ENCODE measurements at places on chromosomes 7 and 10.

GRCh38 chr10:90197766-90198165 is 496.4 kb downstream of the KIF20B start:
- no peak for DNase-seq

DNA sequence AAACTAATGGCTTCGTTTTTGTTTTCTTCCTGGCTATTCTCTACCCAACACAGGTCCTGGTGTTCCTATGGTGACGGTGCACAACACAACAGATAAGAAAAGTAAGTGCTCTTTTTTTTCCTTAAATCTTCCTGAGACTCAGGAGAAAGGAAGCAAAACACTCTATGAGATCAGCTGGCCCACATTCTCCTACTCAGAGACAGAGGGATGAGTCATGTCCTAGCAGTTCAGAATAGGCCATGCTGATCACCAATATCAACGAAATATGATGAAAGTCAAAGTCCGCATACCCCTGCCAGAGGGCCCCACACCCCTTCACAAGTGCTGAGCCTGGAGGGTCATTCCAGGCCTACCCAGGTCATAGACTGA is 149.2 kb downstream of the PAXIP1 start:
- DNase-seq: no peak

GRCh38 chr7:47473499-47474210 is 108.3 kb downstream of the TNS3 start:
- no peak for DNase-seq

- DNase-seq: no peak
Observed at GRCh38 chr10:49568235-49568634, 29.3 kb upstream of the ERCC6 start.

DNA sequence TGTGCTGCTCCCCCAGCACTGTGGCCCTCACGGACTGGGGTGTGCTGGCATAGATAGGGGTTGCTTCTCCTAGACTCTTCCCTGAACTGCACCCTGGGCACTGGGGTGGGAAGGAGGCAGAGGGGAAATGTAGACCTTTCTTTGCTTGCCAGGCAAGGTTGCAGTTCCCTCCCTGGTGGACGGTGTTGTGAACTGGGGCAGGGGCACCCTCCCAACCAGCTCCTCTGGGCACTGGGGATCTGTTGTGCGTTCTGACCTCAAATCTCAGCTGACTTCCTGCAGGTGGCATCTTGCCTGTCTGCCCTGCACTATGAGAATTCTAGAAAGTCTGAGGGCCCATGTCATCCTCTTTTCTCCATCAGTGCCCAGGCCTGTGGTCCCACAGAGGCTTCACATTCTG is 53.9 kb downstream of the ARHGAP22 start:
- no peak for DNase-seq

GRCh38 chr10:20858292-20859124 is 38.6 kb downstream of the NEBL start:
- DNase-seq: no peak

DNA sequence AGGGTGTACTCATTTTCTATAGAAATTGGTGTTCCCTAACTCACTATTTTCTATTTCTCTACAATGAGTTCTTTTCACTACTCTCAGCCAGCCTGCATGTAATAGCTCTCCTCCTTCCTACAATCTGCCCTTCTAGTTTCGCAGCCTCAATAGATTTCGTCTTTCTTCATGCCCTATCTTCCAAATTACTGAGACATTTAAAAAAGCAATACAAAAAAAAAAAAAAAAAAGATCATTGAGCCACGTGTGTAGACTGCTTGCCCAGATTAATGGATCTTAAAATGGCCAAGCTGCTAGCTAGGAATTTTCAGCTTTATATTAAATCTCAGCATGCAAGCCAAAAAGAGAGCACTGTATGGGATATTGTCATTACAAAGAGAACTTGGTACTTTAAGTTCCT is 55.5 kb downstream of the ZNF277 start:
- no peak for DNase-seq

DNA sequence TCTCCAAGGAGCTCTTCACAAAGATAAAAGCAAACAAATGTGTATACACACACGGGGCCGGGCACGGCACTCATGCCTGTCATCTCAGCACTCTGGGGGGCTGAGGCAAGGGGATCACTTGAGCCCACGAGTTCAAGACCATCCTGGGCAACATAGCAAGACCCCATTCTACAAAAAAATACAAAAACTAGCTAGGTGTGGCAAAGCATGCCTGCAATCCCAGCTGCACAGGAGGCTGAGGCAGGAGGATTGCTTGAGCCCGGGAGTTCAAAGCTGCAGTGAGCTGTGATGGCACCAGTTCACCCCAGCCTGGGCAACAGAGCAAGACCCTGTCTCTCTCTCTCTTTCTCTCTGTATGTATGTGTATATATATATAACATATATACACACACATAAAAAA is 22.3 kb downstream of the TTYH3 start:
- no peak for DNase-seq

DNA sequence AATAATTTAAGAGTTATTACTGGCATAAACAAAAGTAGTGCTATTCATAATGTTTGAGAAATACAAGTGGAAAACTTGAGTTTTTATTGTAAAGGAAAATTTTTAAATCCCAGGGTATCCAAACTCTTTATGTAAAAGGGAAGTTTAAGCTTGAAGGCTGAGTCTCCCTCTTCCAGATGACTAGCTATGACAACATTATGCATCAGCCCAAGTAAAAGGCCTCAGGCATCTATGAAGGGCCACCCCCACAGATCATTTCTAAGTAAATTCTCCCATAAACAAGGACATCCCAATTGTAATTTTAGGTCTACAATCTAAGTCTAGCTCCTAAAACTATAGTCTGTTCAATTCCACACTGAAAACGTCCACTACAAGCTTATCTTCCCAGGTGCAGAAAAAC is 166.2 kb upstream of the STEAP1 start:
- DNase-seq: no peak

GRCh38 chr7:7237201-7237977 is 55.0 kb downstream of the C1GALT1 start:
- DNase-seq: no peak

DNA sequence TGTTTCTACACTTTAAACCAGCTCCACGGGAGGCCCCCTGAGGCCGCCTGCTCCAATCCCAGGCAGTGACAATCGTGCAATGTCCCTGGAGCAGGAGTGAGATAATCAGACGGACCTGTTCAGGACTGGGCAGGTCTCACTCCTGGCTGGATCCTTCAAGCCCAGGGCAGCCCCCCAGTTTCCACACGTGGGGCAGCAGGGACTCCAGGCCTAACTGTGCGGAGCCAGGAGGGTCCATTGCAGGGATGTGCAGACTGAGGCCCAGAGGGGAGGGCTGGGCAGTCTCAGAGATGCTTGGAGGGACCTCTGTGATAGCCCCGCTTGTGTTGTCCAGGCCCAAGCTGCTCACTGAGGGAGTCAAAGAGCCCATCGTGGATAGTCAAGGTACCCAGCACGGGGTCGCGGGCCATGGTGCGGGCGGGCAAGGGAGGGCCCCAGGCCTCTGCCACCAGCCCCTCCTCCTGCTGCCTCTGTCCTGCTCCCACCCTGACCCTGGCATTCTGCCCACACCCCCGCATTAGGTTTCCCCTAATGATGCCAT is 110.5 kb upstream of the KCTD7 start:
- DNase-seq: no peak

GRCh38 chr10:76430061-76430645 is 998.7 kb downstream of the LRMDA start:
- DNase-seq: no peak

DNA sequence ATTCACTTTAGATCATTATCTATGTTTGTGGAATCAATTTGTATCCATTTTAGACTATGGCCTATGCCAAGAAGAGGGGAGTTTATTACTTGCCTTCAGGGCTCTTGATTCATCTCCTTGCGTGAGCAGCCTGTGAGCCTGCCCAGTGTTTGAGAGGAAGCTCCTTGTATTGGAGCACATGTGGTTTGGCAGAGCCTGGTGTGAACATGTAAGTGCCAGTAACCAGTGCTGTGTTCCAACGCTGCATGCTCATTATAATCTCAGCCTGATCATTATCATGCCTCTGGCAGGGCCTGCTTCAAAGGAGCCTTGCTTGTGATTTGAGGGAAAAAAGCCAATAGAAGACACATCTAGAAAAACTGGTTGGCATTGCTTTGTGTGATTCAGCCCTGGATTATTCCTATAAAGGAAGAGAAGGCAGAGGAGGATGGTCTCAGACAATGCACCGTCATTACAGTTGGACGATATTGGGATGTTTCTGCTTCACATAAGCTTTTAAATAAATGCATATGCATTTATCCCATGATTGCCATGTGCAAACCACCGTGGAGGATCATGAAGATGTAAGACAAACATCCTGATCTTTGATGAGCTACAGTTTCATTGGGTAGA is 203.4 kb upstream of the AHR start:
- no peak for DNase-seq

DNA sequence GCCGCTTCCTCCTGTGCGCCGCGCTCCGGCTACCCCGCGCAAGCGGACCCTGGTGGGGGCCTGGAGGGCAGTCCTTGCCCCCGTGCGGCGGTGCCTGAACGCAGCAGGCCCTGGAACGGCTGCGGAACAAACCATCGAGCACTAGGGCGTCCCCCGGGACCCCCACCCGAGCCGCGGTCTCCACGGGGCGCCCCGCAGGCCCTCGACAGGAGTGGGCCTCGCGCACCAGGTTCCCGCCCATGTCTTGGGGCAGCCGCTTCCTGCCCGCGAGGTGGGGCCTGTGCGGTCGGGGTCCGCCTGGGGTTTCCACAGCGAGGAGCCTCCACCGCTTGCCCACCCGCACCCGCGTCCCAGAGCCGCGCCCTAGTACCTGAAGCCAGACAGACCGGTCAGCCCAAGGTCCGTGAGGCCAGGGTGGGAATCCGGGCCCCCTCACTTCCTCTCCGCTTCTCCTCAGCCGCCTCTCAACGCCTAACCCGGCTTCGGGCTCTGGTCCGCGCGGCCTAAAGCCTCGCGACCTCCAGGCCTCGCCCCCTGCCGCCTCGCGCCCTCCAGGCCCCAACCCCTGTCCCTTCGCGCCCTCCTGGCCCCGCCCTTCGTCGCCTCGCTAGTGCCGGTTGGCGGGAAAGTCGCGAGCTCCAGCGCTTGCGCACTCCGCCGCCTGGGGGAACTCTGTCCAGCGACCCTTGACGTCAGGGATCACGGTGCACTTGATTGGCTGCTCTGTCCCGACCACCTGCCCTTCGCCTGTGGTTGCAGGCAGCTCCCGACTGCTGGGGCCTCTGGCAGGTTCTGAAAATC is 7.0 kb upstream of the GBX1 start:
- DNase-seq: no peak

GRCh38 chr10:18044976-18045720 is 93.4 kb downstream of the SLC39A12 start:
- no peak for DNase-seq

DNA sequence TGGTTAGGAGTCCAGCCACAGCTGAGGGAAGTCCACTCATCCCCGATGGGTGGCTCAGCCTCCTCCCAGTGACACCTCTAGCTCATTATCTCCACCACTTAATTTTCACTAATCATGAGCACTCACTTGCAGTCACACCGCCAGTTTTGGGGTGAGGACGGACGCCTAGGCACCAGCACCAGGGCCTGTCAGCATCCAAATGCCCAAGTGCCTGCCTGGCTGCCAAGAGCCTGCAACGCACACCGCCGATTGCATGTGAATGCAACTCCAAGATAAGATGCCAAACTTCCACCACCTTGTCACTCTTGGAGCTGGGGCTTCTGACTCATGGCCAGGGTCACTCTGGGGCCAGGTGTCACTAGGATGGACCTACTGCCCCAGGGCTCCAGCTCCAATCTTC is 24.4 kb upstream of the SMARCD3 start:
- DNase-seq: no peak

DNA sequence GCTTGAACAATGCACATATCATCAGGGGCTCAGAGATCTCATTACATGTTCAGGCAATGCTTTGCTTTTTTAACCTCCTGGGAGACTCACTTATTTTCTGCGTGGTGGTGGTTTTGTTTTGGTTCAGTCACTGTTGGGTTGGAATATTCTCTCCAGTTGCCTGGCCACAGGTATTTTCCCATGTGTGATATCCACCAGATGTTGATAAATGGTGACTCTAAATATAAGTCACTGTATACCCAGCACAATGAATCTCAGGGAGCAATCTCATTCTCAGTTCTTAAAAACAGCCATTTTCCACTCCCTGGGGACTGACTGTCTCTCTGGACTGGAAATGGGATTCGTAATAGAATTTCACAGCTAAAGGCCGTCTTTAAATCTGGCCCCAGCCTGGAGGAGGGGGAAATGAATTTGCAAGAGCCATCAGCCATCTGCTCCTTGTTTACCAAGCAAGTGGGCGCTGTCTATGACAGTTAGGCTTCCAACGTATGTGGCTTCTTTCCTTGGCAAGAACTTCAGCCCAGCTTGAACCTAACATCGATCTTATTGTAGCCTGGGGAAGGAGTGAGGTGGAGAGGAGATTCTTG is 1106.2 kb downstream of the NRG3 start:
- DNase-seq: no peak

GRCh38 chr7:159143780-159144757 is 598 bp downstream of the VIPR2 start:
- DNase-seq: no peak

DNA sequence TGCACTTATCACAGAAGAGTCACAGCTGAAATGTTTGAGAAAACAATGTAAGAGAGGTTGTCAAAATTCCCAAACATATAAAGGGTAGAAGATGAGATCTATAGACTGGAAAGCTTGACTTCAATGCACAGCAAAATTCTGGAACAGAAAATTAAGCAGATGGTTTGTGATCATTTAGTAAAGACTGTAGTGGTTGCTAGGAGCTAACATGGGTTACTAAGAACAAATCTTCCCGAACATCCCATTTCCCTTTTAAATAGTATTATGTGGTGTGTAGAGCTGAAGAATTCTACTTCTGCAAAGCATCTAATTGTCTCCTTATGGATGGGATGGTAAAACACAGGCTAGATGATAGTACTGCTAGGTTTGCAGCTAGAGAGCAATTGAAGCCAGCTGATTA is 312.3 kb downstream of the CAMK1D start:
- no peak for DNase-seq

GRCh38 chr7:106369352-106369751 is 84.6 kb upstream of the NAMPT start:
- no peak for DNase-seq

DNA sequence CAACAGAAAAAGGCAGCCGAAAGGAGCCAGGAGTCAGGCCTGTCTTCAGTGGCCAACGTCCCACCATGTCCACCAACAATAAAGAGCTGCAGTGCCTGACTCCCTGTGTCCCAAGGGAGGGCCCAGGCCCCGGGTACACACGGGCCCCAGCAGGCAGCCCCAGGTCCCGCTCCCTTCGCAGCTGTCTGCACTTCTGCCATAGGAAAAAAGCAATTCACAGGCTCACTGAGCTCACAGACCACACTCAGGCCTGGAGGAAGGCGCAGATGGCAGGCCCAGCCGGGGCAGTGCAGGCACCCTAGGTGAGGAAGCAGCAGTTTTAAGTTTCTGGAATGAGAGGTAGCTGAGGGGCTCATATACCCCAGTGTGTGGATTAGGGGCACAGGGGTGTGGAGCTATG is 100.5 kb downstream of the PRKAG2 start:
- no peak for DNase-seq

DNA sequence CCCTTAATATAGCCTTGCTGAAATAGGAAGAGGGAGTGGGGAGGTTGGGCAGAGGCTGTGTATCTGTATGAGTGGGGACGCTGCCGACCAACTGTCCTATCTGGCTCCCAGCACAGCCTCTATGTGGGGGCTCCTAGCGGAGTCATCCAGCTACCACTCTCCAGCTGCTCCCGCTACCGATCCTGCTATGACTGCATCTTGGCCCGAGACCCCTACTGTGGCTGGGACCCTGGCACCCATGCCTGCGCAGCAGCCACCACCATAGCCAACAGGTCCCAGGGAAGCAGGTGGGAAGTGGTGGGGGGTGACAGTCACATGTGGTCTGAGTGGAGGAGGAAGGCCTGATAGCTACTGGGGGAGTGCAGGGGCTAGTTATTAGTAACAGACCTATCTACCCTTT is 6.6 kb downstream of the MRPL43 start:
- no peak for DNase-seq

Data from stimulated activated CD8-positive, alpha-beta memory T cell treated with anti-CD3 and anti-CD28 coated beads, Interleukin-4, amount 100 ng/mL, for 1 hour (primary cell).